ENCODE measurements at places on chromosomes 13 and 19.

GRCh38 chr19:23222998-23223652, 27.1 kb downstream of the ZNF724 start:
- DNase-seq = no peak

DNA sequence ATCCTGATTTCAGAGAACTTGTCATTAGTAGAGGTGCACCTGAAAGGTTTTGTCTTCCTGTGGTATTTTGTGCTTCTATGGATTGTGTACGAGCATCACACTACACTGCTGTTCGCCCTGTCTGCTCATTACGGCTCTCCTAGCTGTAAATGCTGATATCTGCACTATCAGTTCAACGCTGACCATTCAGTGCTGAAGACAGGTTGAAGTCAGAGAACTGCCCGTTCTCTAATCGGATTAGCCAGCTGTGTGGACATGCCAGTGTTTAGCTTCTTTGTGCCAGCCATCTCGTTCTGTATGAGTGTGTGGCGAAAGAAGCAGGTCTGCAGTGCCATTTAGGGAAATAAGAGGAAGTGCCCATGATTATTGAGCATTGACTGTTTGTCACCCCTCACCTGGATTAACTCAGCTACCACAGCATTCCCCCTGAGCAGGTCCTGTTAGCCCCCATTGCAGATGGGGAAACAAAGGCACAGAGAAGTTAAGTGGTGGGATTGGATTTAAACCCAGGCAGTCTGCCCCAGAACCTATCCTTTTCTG, 21.6 kb upstream of the C1QTNF9 start:
- DNase-seq = no peak

DNA sequence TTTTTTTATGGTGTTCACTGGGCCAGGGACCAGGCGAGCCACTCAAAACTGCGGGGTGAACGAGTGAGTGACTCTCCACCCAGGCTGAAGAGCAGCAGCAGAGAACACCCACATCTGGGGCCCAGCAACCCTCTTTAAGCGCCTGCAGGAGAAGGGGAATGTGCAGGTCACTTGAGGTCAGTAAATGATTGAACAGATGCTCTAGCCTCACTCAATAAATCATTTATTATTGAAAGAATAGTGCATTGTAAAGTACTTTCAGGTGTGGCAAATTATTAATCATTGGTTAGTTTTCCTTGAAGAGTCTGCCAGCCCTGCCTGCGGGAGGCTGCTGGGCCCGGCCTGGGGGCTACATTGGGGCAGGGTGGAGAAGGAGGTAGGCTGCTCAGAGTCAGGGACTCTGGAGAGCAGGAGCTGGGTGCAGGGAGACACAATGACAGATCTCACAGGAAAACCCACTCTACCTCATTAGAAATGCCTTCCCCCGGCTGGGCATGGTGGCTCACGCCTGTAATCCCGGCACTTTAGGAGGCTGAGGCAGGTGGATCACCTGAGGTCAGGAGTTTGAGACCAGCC, 42.5 kb downstream of the ABCC4 start:
- DNase-seq = no peak

DNA sequence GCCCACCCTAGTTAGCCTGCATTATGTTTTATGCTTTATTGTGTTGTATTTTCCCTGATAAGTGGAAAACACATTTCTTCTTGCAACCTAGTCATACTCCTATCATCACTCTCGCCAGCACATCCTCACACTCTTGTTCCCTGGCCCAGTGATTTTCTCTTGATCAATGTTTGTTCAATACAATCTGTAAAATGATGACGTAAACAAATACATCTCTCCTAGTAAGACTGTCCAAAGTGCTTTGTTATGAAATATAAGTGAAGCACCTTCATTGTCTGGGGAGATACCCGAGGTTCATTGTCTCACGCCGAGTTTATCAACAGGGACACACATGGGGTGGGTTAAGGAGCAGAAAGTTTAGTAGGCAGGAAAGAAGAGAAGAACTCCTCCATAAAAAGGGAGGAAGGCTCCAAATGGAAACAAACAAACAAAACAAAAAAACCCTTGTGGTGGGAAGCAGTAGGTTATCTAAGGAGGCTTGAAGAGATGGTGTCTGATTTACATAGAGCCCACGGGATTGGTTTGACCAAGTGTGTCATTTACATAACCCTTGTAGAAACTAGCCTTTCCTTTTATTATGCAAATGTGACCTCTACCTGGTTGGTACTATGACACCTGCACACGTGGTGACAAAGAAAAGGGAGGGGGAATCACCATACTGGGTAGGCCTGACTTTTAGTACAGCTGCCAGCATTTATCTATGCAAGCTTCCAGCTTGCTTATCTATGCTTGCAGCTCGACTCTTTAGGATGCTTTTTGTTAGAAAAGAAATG, 1317.9 kb upstream of the SPRY2 start:
- no peak for DNase-seq

GRCh38 chr13:113219256-113219940, 10.0 kb downstream of the CUL4A start:
- DNase-seq = no peak

Data from NCI-H345 (cell line).